B cell (primary cell): ENCODE measurements at places on chromosomes 4 and X. TPM values are rescaled to one million over a fixed set of nuclear protein-coding genes. Genes with fewer than 3 reads are reported as not detected.

- no peaks in the 10 kb centered on the region for H3K4me1 ChIP-seq
- H3K4me3 ChIP-seq: no peak overlapping the region
- H3K27ac ChIP-seq: no peak overlapping the region
- no peaks in the 10 kb centered on the region for H3K36me3 ChIP-seq
These were observed 4.1 kb downstream of the RHOXF1 start for GRCh38 chrX:120111611-120112010.

Gene SHISA3
- not detected in 2 replicates for total RNA-seq

Gene STAG2
- total RNA-seq: 115 and 117 TPM in 2 replicates

GRCh38 chr4:179467878-179468277 is 2025.6 kb upstream of the AGA start:
- H3K36me3 ChIP-seq: no peaks in the 10 kb centered on the region
- no peak for DNase-seq
- H3K27me3 ChIP-seq: no peaks in the 10 kb centered on the region
- H3K27ac ChIP-seq: no peak overlapping the region
- H3K4me3 ChIP-seq: no peak overlapping the region

DNA sequence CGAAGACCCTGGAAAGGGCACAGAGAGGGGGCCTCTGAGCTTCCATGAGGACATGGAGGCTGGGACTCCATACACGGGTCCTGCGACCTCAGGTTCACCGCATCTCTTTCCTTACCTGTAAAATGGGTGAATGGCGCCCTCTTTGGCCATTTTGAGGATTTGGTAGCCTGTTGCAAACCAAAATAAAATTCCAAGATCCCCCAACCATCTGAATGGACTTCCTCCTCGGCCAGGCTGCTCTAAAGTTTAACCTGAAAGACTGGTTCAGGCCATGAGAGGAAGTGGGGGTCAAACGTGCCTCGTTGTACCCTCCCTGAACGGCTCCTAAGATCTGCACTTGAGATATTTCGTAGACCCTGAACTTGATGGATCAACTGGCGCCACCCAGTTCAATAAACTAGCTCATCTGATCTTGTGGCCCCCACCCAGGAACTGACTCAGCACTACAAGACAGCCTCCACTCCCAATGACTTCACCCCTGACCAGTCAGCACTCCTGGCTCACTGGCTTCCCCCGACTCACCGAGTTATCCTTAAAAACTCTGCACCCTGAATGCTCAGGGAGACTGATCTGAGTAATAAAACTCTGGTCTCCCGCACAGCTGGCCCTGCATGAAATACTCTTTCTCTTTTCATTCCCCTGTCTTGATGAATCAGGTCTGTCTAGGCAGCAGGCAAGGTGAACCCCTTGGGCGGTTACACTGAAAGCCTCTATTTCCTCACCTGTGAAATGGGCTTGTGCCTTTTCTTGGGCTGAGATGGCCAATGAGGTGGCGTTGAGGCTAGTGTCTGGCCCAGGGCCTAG is 32.9 kb upstream of the GPR78 start:
- H3K27ac ChIP-seq: no peak overlapping the region
- no peak overlapping the region for H3K4me3 ChIP-seq
- no peaks in the 10 kb centered on the region for H3K4me1 ChIP-seq
- H3K27me3 ChIP-seq: no peaks in the 10 kb centered on the region
- DNase-seq: no peak

Gene SPATA4
- total RNA-seq: not detected in 2 replicates

GRCh38 chr4:165095291-165095690 is 17.4 kb downstream of the TMEM192 start:
- H3K27me3 ChIP-seq: no peaks in the 10 kb centered on the region
- H3K4me3 ChIP-seq: no peak overlapping the region
- H3K4me1 ChIP-seq: no peaks in the 10 kb centered on the region
- peaks cover 4% of the 10 kb centered on the region for H3K36me3 ChIP-seq
- no peak for DNase-seq

GRCh38 chr4:122666527-122667245 is 45.8 kb upstream of the IL21 start:
- no peaks in the 10 kb centered on the region for H3K27me3 ChIP-seq
- H3K36me3 ChIP-seq: no peaks in the 10 kb centered on the region
- H3K4me3 ChIP-seq: no peak overlapping the region
- DNase-seq: no peak
- no peak overlapping the region for H3K27ac ChIP-seq

Gene DNAAF6
- total RNA-seq: not detected in 2 replicates

DNA sequence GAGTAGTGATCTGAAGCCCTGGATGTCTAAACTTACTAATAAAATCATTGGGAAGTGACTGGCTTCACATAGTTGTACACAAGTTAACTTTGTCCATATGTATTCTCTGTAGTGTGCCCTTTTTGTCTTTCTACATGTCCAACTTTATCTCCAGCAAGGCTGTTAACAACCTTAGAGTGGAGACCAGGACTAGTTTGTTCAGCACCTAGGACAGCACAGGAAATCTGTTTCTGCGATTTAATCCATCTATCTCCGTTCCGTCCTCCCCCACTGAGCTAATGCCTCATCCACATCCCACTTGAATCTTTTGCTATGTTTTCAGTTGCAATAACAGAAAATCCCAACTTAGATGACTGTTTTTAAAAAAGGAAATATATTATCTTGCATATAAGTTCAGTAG is 3.4 kb upstream of the ARR3 start:
- H3K4me3 ChIP-seq: no peak overlapping the region
- no peaks in the 10 kb centered on the region for H3K4me1 ChIP-seq
- H3K27ac ChIP-seq: no peak overlapping the region
- no peak for DNase-seq
- no peaks in the 10 kb centered on the region for H3K27me3 ChIP-seq

Gene SASH3
- total RNA-seq: 240 and 264 TPM in 2 replicates

Gene CCDC158
- total RNA-seq: not detected in 2 replicates

DNA sequence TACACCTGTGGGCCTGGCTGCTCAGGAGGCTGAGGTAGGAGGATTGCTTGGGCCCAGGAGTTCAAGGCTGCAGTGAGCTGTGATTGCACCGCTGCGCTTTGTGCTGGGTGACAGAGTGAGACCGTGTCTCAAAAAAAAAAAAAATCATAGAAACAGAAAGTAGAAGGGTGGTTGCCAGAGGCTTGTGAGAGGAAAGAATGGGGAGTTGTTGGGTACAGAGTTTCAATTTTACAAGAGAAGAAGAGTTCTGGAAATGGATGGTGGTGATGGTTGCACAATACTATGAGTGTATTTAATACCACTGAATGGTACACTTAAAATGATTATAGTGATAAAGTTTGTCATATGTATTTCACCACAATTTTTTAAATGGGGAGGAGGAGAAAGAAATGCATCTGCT is 10.2 kb upstream of the GLOD5 start:
- H3K27ac ChIP-seq: no peak overlapping the region
- no peaks in the 10 kb centered on the region for H3K36me3 ChIP-seq
- no peak overlapping the region for H3K4me3 ChIP-seq
- H3K4me1 ChIP-seq: no peaks in the 10 kb centered on the region

DNA sequence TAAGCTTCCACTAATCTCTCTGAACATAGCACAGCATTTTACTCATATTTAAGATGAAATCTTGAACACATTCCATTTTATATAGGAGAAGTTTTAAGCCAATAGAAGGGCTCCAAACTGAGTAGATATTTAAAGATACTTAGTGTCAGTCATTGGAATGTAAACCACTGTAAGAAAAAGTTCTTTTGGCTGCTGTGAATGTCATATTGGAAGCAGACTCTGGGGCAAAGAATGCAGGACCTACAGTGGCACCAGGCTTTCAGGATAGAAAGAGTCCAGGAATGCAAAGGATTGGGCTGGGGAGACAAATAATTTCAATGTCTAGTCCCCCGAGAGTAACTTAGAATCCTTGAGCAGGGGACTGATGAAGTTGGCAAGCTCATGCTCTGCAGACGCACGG is 1047.7 kb downstream of the STIM2 start:
- H3K27ac ChIP-seq: no peak overlapping the region
- no peaks in the 10 kb centered on the region for H3K36me3 ChIP-seq
- no peak for DNase-seq
- H3K27me3 ChIP-seq: no peaks in the 10 kb centered on the region
- H3K4me1 ChIP-seq: no peaks in the 10 kb centered on the region

DNA sequence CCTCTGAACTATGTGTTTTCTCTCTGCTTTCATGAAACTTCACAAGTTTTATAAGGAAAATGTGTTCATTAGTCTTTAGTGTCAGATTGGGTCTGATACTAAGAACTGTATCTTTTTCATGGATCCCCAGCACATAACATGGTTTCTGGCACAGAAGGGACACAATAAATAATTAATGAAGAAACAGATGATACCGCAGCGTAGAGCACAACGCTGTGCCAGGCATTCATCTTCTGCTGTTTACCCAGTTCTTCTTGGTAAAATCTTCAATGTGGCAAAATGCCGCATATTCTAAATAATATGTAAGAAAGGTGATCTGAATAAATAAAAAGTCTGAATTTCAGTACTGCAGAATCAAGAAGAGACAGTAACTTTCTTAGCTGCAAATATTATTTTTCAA is 12.3 kb downstream of the SCARB2 start:
- no peak for DNase-seq
- peaks cover 44% of the 10 kb centered on the region for H3K4me1 ChIP-seq
- no peaks in the 10 kb centered on the region for H3K36me3 ChIP-seq
- no peaks in the 10 kb centered on the region for H3K27me3 ChIP-seq

- H3K4me1 ChIP-seq: no peaks in the 10 kb centered on the region
- H3K27me3 ChIP-seq: no peaks in the 10 kb centered on the region
- no peak for DNase-seq
- no peaks in the 10 kb centered on the region for H3K36me3 ChIP-seq
- no peak overlapping the region for H3K4me3 ChIP-seq
These were observed 180.8 kb downstream of the FRMPD4 start for GRCh38 chrX:12319003-12319519.

- H3K27me3 ChIP-seq: no peaks in the 10 kb centered on the region
- no peak overlapping the region for H3K4me3 ChIP-seq
- H3K4me1 ChIP-seq: peaks cover 2% of the 10 kb centered on the region
- DNase-seq: no peak
- H3K36me3 ChIP-seq: no peaks in the 10 kb centered on the region
- H3K27ac ChIP-seq: no peak overlapping the region
These were observed 36.5 kb upstream of the GLRA3 start for GRCh38 chr4:174865418-174865985.

Gene POU4F2
- total RNA-seq: not detected in 2 replicates

- DNase-seq: no peak
- no peak overlapping the region for H3K27ac ChIP-seq
- H3K4me1 ChIP-seq: no peaks in the 10 kb centered on the region
- no peaks in the 10 kb centered on the region for H3K36me3 ChIP-seq
These were observed 183.0 kb upstream of the NOCT start for GRCh38 chr4:138832563-138832962.

DNA sequence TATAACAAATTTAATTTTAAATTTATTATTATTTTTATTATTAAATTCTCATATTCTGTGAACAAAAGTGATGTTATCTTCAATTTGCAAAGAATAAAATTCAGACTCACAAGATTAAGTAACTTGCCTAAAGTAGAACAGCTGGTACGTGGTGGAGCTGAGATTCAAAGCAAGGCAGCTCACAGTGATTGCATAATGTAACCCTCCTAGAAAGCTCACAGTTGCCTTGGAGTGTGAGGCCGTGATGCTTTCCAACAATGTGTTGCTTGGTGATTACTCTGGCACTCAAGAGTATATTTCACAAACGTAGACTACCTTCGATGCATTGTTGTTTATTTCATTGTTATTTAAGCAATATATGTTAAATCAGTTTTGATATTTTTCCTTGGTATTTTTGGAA is 1039.2 kb upstream of the PABPC4L start:
- DNase-seq: no peak
- no peaks in the 10 kb centered on the region for H3K4me1 ChIP-seq
- H3K27me3 ChIP-seq: no peaks in the 10 kb centered on the region
- no peak overlapping the region for H3K4me3 ChIP-seq

DNA sequence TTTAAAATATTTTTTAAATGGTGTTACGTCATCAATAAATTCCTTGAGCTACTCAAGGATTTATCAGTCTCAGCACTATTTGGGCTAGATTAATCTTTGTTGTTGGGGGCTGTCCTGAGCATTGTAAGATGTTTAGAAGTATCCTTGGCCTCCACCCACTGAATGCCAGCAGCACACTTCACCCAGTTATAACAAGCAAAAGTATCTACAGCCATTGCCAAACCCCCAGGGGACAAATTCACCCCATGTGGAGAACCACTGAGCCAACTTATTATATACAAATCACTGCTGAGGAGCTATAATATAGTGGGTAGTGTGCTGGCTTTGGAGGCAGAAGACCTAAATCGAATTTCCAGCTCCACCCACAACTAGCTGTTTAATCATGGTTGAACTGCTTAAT is 58.3 kb downstream of the ATP10D start:
- peaks cover 54% of the 10 kb centered on the region for H3K36me3 ChIP-seq
- no peaks in the 10 kb centered on the region for H3K4me1 ChIP-seq
- no peak for DNase-seq
- H3K4me3 ChIP-seq: no peak overlapping the region
- no peaks in the 10 kb centered on the region for H3K27me3 ChIP-seq
- H3K27ac ChIP-seq: no peak overlapping the region

GRCh38 chr4:150336676-150337412 is 245.1 kb upstream of the MAB21L2 start:
- no peaks in the 10 kb centered on the region for H3K4me1 ChIP-seq
- no peak overlapping the region for H3K27ac ChIP-seq
- H3K27me3 ChIP-seq: no peaks in the 10 kb centered on the region
- no peak for DNase-seq

Gene CXorf66
- not detected in 2 replicates for total RNA-seq

Gene DRD5
- not detected in 2 replicates for total RNA-seq

Gene CCDC160
- total RNA-seq: not detected in 2 replicates

- no peaks in the 10 kb centered on the region for H3K36me3 ChIP-seq
- DNase-seq: peak; percentile 19
- H3K27me3 ChIP-seq: peaks cover 19% of the 10 kb centered on the region
- H3K4me3 ChIP-seq: no peak overlapping the region
- peaks cover 6% of the 10 kb centered on the region for H3K4me1 ChIP-seq
- no peak overlapping the region for H3K27ac ChIP-seq
These were observed 4.9 kb upstream of the WDFY3 start for GRCh38 chr4:84971319-84971932.

GRCh38 chr4:79695848-79696247 is 287.8 kb upstream of the GK2 start:
- H3K4me1 ChIP-seq: no peaks in the 10 kb centered on the region
- no peak for DNase-seq
- no peaks in the 10 kb centered on the region for H3K36me3 ChIP-seq
- no peak overlapping the region for H3K4me3 ChIP-seq
- no peak overlapping the region for H3K27ac ChIP-seq
- no peaks in the 10 kb centered on the region for H3K27me3 ChIP-seq
